ENCODE measurements at places on chromosomes 2 and 18. TPM values are rescaled to one million over a fixed set of nuclear protein-coding genes. Genes with fewer than 3 reads are reported as not detected.

DNA sequence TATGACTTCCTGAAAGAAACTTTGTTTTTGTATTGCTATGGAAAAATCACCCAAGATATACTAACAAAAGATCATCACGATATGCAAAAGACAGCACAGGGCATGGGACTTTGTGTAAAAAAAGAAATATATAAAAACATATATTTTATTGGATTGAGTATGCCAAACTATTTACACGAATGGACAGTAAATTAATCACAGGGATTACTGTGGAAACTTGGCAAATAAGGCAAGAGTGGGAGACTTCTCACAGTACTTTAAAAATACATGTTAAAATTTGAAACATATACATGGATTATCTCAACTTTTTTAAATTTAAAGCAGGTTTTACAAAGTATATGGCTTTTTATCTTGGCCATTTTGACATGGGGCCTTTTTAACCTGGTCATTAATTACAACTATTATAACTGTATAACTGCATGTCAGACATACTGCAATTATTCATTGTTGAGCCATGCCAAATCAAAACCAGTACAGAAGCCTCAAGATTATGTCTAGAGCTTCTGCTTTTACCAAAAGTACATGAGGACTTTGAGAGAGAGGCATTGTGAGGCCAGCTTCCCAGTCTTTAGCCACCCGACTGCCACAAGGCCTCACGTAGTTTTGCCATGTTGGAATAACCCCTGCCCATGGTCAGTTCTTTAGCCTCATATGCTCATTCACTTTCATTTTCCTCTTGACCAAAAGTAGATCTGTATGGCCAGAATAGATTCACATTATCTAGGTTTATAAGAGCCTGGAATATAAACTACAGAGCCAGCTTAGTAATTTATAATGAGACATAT, 419.8 kb downstream of the SETBP1 start:
- no peaks in the 10 kb centered on the region for H3K4me1 ChIP-seq
- no peak for DNase-seq
- H3K27me3 ChIP-seq, result no peaks in the 10 kb centered on the region
- no peak overlapping the region for H3K4me3 ChIP-seq
- H3K27ac ChIP-seq, result no peak overlapping the region
- no peaks in the 10 kb centered on the region for H3K36me3 ChIP-seq

DNA sequence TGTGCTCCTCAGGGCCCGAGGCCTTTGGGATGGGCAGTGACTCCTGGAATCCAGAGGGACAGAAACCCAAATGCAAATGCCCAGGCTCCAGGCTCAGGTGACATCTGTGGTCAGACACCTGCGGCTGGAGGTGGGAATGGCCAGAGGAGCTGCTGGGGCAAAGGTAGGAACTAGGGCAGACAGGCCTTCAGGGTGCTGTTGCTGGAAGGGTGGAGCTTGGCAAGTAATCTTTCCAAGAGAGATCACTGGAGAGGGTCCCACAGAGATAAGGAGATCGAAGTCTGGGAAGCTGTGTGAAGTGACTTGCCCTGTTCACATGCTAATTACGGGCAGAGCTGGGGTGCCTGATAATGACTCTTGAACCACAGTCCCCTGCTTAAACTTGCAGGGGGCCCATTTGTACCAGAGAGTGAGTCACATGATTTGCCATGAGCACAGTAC, 82.4 kb downstream of the ACAA2 start:
- H3K4me3 ChIP-seq, result no peak overlapping the region
- no peak overlapping the region for H3K27ac ChIP-seq
- H3K36me3 ChIP-seq, result no peaks in the 10 kb centered on the region
- DNase-seq, result no peak

- no peak overlapping the region for H3K4me3 ChIP-seq
- H3K36me3 ChIP-seq, result no peaks in the 10 kb centered on the region
- H3K27ac ChIP-seq, result no peak overlapping the region
- DNase-seq, result no peak
- no peaks in the 10 kb centered on the region for H3K4me1 ChIP-seq
Measured at GRCh38 chr2:78701546-78701945, 324.0 kb upstream of the REG3G start.

DNA sequence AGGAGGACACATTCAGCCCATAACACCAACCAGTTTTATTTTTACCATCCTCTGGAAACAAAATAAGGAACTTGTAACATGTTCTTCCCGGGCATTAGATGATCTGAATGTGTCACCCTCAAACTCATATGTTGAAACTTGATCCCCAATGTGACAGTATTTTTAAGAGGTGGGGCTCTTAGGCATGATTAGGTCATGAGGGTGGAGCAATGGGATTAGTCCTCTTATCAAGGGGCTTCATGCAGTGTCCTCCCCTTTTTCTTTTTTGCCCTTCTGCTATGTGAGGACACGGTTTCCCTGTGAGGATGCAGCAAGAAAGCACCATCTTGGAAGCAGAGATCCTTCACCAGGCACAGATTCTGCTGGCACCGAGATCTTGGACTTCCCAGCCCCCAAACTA, 401.5 kb upstream of the TRIB2 start:
- no peak for DNase-seq
- H3K27me3 ChIP-seq, result peaks cover 2% of the 10 kb centered on the region
- H3K4me1 ChIP-seq, result peaks cover 29% of the 10 kb centered on the region
- no peak overlapping the region for H3K27ac ChIP-seq
- no peak overlapping the region for H3K4me3 ChIP-seq

- DNase-seq, result peak; percentile 43
- H3K36me3 ChIP-seq, result peaks cover 11% of the 10 kb centered on the region
- H3K27me3 ChIP-seq, result peaks cover 32% of the 10 kb centered on the region
- H3K4me3 ChIP-seq, result no peak overlapping the region
Measured at GRCh38 chr2:172196768-172197431, 94.2 kb upstream of the DLX2 start.

GRCh38 chr2:76985387-76986136, 536.6 kb downstream of the LRRTM4 start:
- H3K36me3 ChIP-seq, result no peaks in the 10 kb centered on the region
- no peak overlapping the region for H3K4me3 ChIP-seq
- DNase-seq, result no peak
- no peak overlapping the region for H3K27ac ChIP-seq
- H3K27me3 ChIP-seq, result no peaks in the 10 kb centered on the region
- H3K4me1 ChIP-seq, result no peaks in the 10 kb centered on the region

DNA sequence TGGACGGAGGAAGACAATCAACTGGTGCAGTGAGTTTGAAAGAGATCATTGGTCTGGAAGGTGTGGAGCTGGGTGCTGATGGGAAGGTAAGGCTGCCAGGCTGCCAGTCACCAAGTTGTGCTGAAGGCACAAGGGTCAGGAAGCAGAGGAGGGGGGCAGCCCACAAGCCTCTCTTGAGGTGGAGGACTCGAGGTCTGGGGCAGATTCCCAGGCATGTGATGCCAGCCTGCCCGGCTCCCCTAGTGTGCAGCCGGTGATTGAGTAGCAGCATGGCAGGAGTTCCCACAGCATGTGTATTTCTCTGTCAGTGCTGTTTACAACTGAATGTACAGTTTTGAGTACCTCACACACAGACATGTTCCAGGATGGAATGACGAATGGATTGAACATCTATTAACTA, 99.3 kb downstream of the CABLES1 start:
- H3K27me3 ChIP-seq, result no peaks in the 10 kb centered on the region
- no peak overlapping the region for H3K4me3 ChIP-seq
- peaks cover 17% of the 10 kb centered on the region for H3K36me3 ChIP-seq
- no peak for DNase-seq
- H3K4me1 ChIP-seq, result peaks cover 81% of the 10 kb centered on the region

GRCh38 chr2:5690286-5690685, 1.9 kb upstream of the SOX11 start:
- H3K27me3 ChIP-seq, result peaks cover 38% of the 10 kb centered on the region
- H3K4me3 ChIP-seq, result no peak overlapping the region
- H3K4me1 ChIP-seq, result peaks cover 7% of the 10 kb centered on the region
- no peak for DNase-seq
- H3K27ac ChIP-seq, result peak overlapping the region; percentile 50

- no peak overlapping the region for H3K4me3 ChIP-seq
- no peak for DNase-seq
- H3K4me1 ChIP-seq, result peaks cover 42% of the 10 kb centered on the region
- H3K27me3 ChIP-seq, result no peaks in the 10 kb centered on the region
- peaks cover 22% of the 10 kb centered on the region for H3K36me3 ChIP-seq
Measured at GRCh38 chr2:61432990-61433389, 37.9 kb downstream of the USP34 start.

DNA sequence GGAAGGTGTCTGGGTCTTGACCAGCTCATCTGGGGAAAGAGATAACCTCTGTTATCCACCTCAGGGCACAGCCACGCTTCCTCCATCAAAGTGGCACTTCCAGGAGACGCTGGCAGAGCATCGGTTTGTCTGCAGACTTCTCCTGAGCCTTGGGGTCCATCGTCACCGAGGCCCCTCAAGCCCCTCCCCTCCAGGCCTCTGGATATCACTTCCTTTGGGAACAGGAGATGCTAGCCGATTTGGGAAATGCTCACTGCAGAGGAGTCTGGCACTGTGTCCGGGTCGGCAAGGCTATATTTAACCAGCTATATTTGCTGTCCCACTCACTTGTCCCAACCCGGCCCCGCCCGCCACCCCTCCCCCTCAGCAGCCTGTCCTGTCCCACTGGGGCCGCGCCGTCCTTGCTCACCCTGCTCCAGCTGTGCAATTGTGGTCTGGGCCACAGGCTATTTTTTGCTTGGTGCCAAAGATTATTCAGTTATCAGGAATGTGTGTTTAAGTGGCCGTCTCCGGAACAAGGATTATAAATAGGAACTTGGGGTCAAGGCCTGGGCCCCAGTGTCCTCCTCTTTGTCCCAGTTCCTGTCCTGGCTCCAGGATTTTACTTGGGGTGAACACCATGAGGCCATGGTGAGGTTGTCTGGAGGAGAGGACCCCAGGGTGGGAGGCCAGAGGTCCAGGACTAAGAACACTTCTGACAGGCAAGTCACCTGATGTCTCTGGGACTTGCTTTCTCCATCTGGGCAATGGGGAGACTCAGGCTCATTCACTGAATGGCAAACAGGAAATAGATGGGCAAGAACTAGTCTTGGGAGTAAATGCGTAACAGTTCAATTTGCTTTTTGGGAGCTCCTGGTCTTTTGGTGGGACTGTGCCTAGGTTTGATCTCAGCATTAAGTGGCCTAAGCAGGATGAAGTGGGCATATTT, 263.6 kb downstream of the DYSF start:
- no peak for DNase-seq
- H3K36me3 ChIP-seq, result no peaks in the 10 kb centered on the region
- H3K27ac ChIP-seq, result no peak overlapping the region
- no peaks in the 10 kb centered on the region for H3K27me3 ChIP-seq

DNA sequence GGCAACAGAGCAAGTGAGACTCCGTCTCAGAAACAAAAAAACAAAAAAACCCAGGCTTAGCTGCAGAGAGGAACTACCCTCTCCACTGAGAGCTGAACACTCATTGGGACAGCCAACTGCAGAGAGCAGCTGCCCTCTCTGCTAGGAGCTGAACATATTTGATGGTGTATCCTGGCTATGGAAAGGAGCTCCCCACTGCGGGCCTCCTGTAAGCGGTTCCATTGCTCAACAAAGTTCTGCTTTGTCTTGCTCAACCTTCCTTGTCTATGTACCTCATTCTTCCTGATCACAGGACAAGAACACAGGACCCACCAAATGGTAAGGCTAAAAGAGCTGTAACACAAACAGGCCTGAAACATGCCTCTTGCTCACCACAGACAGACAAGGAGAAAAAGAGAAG, 246.3 kb upstream of the LRRTM4 start:
- no peak overlapping the region for H3K4me3 ChIP-seq
- H3K27ac ChIP-seq, result no peak overlapping the region
- H3K36me3 ChIP-seq, result no peaks in the 10 kb centered on the region
- no peak for DNase-seq
- no peaks in the 10 kb centered on the region for H3K4me1 ChIP-seq

- peaks cover 36% of the 10 kb centered on the region for H3K36me3 ChIP-seq
- H3K4me3 ChIP-seq, result peak overlapping the region; percentile 86
- H3K27ac ChIP-seq, result peak overlapping the region; percentile 85
- peaks cover 2% of the 10 kb centered on the region for H3K27me3 ChIP-seq
Measured at GRCh38 chr2:95526360-95527341, 42.1 kb upstream of the TRIM43B start.

- no peaks in the 10 kb centered on the region for H3K36me3 ChIP-seq
- H3K27me3 ChIP-seq, result peaks cover 2% of the 10 kb centered on the region
- H3K27ac ChIP-seq, result no peak overlapping the region
Measured at GRCh38 chr2:226515344-226516055, 284.1 kb downstream of the IRS1 start.

- no peaks in the 10 kb centered on the region for H3K36me3 ChIP-seq
- DNase-seq, result peak; percentile 34
- H3K27me3 ChIP-seq, result no peaks in the 10 kb centered on the region
- peaks cover 3% of the 10 kb centered on the region for H3K4me1 ChIP-seq
Measured at GRCh38 chr2:218074031-218074430, 5.0 kb downstream of the RUFY4 start.

GRCh38 chr2:171109571-171109970, 51.1 kb downstream of the TLK1 start:
- H3K4me3 ChIP-seq, result no peak overlapping the region
- peaks cover 52% of the 10 kb centered on the region for H3K36me3 ChIP-seq
- peaks cover 11% of the 10 kb centered on the region for H3K4me1 ChIP-seq
- H3K27me3 ChIP-seq, result no peaks in the 10 kb centered on the region
- DNase-seq, result no peak

- no peaks in the 10 kb centered on the region for H3K27me3 ChIP-seq
- H3K36me3 ChIP-seq, result peaks cover 20% of the 10 kb centered on the region
- peaks cover 54% of the 10 kb centered on the region for H3K4me1 ChIP-seq
- no peak overlapping the region for H3K4me3 ChIP-seq
- no peak overlapping the region for H3K27ac ChIP-seq
Measured at GRCh38 chr2:168469281-168469988, 13.4 kb downstream of the CERS6 start.

- peaks cover 65% of the 10 kb centered on the region for H3K4me1 ChIP-seq
- peaks cover 65% of the 10 kb centered on the region for H3K36me3 ChIP-seq
- H3K27me3 ChIP-seq, result no peaks in the 10 kb centered on the region
- no peak for DNase-seq
- peak overlapping the region; percentile 54 for H3K27ac ChIP-seq
Measured at GRCh38 chr18:77086656-77087392, 45.8 kb downstream of the MBP start.

GRCh38 chr2:36497570-36498163, 100.3 kb downstream of the FEZ2 start:
- no peaks in the 10 kb centered on the region for H3K27me3 ChIP-seq
- H3K4me3 ChIP-seq, result no peak overlapping the region
- no peak overlapping the region for H3K27ac ChIP-seq
- no peaks in the 10 kb centered on the region for H3K36me3 ChIP-seq
- no peaks in the 10 kb centered on the region for H3K4me1 ChIP-seq

DNA sequence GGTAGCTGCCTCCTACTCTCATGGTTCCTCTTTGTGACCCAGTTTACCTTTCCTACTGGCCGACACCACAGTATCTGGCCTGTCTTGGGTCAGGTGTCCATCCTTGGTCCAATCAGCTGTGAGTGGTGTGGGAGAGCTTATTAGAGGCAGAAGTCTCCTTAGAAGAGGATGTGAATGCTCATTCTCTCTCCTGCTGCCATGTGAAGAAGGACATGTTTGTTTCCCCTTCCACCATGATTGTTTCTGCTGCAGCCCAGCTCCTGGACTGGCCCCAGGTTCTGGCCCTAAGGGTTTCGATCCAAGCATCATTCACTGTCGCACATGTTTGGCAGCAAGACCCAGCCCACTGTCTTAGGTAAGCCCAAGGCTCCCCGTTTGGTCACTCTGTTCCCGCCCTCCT, 55.3 kb upstream of the TGIF1 start:
- no peak overlapping the region for H3K4me3 ChIP-seq
- H3K36me3 ChIP-seq, result no peaks in the 10 kb centered on the region
- H3K27ac ChIP-seq, result no peak overlapping the region
- no peak for DNase-seq

The FAM237A gene
- total RNA-seq, result not detected

The IFIH1 gene
- total RNA-seq, result 57.3 TPM

The SIX2 gene
- total RNA-seq, result not detected

The ABHD1 gene
- total RNA-seq, result 0.10 TPM

The TCF23 gene
- total RNA-seq, result not detected

The LCT gene
- total RNA-seq, result 0.12 TPM

The DNAJC5G gene
- not detected for total RNA-seq

The DNER gene
- total RNA-seq, result not detected

The OSR1 gene
- not detected for total RNA-seq

The ALK gene
- not detected for total RNA-seq

Data from activated CD4-positive, alpha-beta T cell treated with anti-CD3 and anti-CD28 coated beads, Interleukin-2, amount 10 ng/mL, durations not matched to agents 7 days and 5 days (primary cell).